Naive B cell (primary cell): ENCODE measurements at places on chromosomes 12 and 14.
A peak's percentile ranks its signal among the peaks of the same experiment; 100 is the strongest.

DNA sequence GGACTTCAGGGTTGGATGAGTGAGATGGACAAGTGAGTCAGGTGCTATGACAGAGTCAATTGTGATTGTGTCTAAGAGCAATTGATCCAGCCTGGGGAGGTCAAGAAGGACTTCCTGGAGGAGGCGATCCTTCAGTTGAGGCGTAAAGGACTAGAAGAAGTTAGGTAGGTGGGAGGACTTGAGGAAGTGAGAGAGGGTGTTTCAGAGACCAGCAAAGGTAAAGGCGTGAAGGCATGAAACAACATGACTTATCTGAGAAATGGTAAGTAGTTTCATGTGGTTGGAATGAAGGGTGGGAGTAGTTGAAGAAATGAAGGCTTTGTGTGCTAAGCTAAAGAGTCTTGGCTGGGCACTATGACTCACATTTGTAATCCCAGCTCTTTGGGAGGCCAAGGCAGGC is 48.9 kb upstream of the PPP1CC start:
- H3K4me3 ChIP-seq = no peak overlapping the region
- DNase-seq = no peak
- H3K27ac ChIP-seq = peak overlapping the region; percentile 6
- H3K4me1 ChIP-seq = peaks cover 6% of the 10 kb centered on the region
- peaks cover 6% of the 10 kb centered on the region for H3K27me3 ChIP-seq
- peaks cover 8% of the 10 kb centered on the region for H3K36me3 ChIP-seq

DNA sequence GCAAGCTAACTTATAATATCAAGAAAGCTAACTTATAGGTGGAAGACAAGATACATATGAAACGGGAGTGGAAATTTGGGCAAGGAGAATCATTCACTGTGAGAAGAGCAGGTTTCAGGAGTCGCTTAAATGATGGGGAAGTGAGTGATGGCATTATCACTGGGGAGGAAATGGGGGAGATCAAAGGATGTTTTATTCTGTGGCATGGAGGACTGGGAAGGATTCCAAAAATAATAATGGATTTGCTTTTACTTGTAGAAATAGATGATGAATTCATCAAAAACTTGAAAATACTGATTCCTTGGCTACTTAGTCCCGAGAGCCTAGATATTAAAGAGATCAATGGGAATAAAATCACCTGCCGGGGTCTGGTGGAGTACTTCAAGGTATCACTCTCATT is 47.8 kb downstream of the SAV1 start:
- no peak overlapping the region for H3K4me3 ChIP-seq
- no peak for DNase-seq
- H3K4me1 ChIP-seq = no peaks in the 10 kb centered on the region
- H3K36me3 ChIP-seq = no peaks in the 10 kb centered on the region
- H3K27me3 ChIP-seq = no peaks in the 10 kb centered on the region

- no peaks in the 10 kb centered on the region for H3K36me3 ChIP-seq
- peaks cover 5% of the 10 kb centered on the region for H3K27me3 ChIP-seq
- no peaks in the 10 kb centered on the region for H3K4me1 ChIP-seq
- no peak for DNase-seq
- H3K27ac ChIP-seq = no peak overlapping the region
Observed at GRCh38 chr12:11524446-11524845, 125.0 kb upstream of the ETV6 start.

DNA sequence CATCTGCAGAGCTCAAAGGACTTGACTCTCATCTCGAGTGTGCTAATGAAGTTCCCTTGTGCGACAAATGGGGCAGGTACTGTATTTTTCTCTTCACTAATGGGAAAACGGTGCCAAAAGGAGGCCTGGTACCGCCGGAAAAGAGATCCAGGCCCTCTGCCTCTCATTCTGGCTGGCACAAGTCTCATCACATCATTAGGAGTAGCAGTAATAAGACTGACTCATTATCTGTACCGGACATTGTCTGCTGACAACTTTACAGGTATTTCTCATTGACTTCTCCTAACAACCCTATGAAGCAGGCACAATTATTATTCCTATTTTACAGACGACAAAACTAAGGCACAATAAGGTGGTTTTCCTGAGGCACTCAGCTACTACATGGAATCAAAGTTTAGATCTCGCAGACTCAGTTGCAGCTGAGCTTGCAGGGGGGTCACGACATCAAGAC is 668 bp downstream of the APPL2 start:
- H3K27ac ChIP-seq = peak overlapping the region; percentile 54
- H3K27me3 ChIP-seq = no peaks in the 10 kb centered on the region
- H3K36me3 ChIP-seq = no peaks in the 10 kb centered on the region
- peaks cover 47% of the 10 kb centered on the region for H3K4me1 ChIP-seq
- peak overlapping the region; percentile 79 for H3K4me3 ChIP-seq

GRCh38 chr14:104957146-104958113 is 20.7 kb downstream of the AHNAK2 start:
- H3K27ac ChIP-seq = no peak overlapping the region
- DNase-seq = no peak
- H3K27me3 ChIP-seq = no peaks in the 10 kb centered on the region
- no peaks in the 10 kb centered on the region for H3K4me1 ChIP-seq
- H3K36me3 ChIP-seq = no peaks in the 10 kb centered on the region

- H3K27me3 ChIP-seq = no peaks in the 10 kb centered on the region
- no peak overlapping the region for H3K4me3 ChIP-seq
- no peak for DNase-seq
Observed at GRCh38 chr12:573232-573631, 90.0 kb downstream of the NINJ2 start.

GRCh38 chr14:104133496-104133895 is 4.9 kb upstream of the KIF26A start:
- H3K36me3 ChIP-seq = peaks cover 19% of the 10 kb centered on the region
- H3K27me3 ChIP-seq = peaks cover 22% of the 10 kb centered on the region
- DNase-seq = no peak
- peaks cover 12% of the 10 kb centered on the region for H3K4me1 ChIP-seq
- H3K27ac ChIP-seq = no peak overlapping the region

- H3K27ac ChIP-seq = no peak overlapping the region
- no peak overlapping the region for H3K4me3 ChIP-seq
- no peak for DNase-seq
- H3K27me3 ChIP-seq = no peaks in the 10 kb centered on the region
- peaks cover under 1% of the 10 kb centered on the region for H3K4me1 ChIP-seq
Observed at GRCh38 chr12:25590011-25590721, 37.1 kb upstream of the LMNTD1 start.

DNA sequence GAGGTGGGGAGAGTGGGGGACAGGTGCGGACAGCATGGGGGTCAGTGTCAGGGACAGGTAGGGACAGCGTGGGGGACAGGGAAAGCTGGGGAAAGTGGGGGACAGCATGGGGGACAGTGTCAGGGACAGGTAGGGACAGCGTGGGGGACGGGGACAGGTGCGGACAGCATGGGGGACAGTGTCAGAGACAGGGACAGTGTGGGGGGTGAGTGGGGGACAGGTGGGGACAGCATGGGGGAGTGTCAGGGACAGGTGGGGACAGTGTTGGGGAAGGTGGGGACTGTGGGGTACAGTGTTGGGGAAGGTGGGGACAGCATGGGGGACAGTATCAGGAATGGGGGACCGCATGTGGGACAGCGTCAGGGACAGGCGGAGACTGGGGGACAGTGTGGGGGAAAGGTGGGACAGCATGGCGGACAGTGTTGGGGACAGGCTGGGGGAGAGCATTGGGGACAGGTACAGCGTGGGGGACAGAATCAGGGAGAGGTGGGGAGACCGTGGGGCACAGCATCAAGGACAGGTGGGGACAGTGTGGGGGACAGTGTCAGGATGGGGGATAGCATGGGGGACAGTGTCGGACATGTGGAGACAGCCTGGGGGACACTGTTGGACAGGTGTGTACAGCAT is 96.1 kb downstream of the TMEM121 start:
- H3K36me3 ChIP-seq = no peaks in the 10 kb centered on the region
- peak overlapping the region; percentile 37 for H3K27ac ChIP-seq
- peaks cover 6% of the 10 kb centered on the region for H3K4me1 ChIP-seq
- H3K27me3 ChIP-seq = peaks cover 3% of the 10 kb centered on the region
- DNase-seq = no peak
- H3K4me3 ChIP-seq = no peak overlapping the region

DNA sequence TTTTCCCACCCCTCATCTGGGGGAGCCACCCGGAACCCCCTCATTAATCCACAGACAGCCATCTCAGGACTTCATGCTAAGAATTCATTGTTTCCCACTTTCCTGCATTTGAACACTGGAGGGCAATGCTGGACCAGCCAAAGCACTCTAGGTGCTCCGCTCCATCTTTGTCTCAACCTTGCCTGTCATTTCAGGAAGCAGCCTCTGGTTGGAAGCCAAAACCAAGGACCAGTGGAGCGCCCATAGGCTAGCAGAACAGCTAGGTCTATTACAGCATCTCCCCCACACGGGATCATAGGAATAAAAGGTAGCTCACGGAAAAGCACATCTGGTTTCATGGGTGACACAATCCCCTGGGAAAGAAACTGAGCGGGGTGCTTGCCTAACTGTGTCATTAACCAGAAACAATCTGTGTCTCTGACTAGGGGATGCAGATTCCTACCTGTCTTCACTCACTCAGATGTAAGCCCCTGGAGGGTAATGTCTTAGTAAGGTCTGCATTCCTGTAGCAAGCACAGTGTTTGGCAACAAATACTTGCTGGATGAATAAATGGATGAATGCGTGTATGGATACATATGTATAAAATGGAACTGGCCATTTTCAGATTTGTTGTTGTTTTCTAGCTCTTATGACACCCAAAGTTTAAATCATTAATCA is 197.0 kb downstream of the DAD1 start:
- H3K36me3 ChIP-seq = no peaks in the 10 kb centered on the region
- H3K27me3 ChIP-seq = no peaks in the 10 kb centered on the region
- DNase-seq = peak; percentile 46
- H3K27ac ChIP-seq = peak overlapping the region; percentile 84
- peaks cover 23% of the 10 kb centered on the region for H3K4me1 ChIP-seq

DNA sequence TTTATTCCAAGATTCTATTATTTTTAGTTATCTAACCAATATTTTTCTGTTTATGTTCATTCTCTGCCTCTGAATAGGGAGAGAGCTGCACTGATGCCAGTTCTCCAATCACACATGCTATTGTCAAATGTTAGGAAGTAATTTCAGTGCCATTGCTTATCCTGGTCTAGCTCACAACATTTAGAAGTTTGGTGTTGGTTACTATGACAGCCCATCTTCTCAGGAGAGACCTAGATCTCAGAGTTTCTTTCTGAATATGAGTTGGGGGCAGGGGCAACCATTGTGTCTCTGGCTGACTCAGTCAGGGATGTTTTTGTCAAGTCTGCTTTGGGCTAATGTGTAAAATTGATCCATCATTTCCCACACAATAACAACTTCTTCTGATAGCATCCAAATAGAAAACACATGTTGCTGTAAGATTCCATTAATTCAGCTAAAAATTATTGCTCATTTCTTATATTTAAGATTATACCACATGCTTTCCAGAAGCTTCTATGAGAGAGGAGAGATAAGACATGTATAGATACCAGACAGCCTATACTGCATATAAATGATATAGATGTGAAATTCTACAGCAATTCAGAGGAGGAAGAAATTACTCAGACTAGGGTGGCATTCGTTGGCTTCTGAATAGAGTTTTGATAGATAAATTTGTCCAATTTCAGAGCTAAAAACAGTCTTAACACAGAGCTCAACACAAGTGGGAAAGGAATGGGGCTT is 64.8 kb downstream of the DACT1 start:
- no peaks in the 10 kb centered on the region for H3K36me3 ChIP-seq
- no peak overlapping the region for H3K4me3 ChIP-seq
- no peak for DNase-seq
- H3K4me1 ChIP-seq = no peaks in the 10 kb centered on the region

GRCh38 chr12:116855744-116856470 is 25.3 kb downstream of the HRK start:
- H3K4me1 ChIP-seq = peaks cover 34% of the 10 kb centered on the region
- no peak overlapping the region for H3K27ac ChIP-seq
- DNase-seq = no peak
- H3K4me3 ChIP-seq = no peak overlapping the region
